H9 (cell line): ENCODE measurements at places on chromosomes 4 and X. TPM values are rescaled to one million over a fixed set of nuclear protein-coding genes. Genes with fewer than 3 reads are reported as not detected.

GRCh38 chr4:100811046-100811445 lies 293.2 kb upstream of the EMCN start:
- DNase-seq, result no peak

GRCh38 chr4:126530996-126531585 lies 1101.7 kb upstream of the INTU start:
- no peak for DNase-seq

The ATP10D gene
- total RNA-seq, result 3.8 and 3.9 TPM in 2 replicates

The IQCM gene
- total RNA-seq, result 0.15 TPM in 2 replicates
